ENCODE measurements at places on chromosomes 1 and 21.

- DNase-seq = no peak
These were observed 25.6 kb upstream of the NFIA start for GRCh38 chr1:61056573-61057439.

- DNase-seq = no peak
These were observed 379.2 kb upstream of the NFIA start for GRCh38 chr1:60703155-60703554.

- DNase-seq = no peak
These were observed 113.9 kb upstream of the COL6A1 start for GRCh38 chr21:45867671-45868081.

GRCh38 chr1:65141394-65141793, 6.6 kb upstream of the AK4 start:
- DNase-seq = no peak

DNA sequence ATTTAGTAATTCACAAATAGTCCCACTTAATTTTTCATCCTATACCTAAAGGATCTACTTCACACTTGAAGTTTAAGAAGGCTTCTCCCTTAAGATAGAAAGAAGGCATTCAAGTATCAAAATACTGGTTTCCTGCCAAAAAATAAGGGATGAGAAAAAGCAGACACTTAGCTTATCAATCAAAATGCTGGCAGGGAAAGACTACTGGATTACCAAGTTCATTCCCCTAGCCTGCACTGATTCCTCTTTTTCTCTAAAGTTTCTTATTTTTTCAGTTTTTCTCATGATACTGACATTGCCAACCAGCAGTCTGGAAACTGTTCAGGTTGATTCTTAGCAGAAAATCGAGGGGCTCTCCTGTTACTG, 204.6 kb downstream of the GABPA start:
- no peak for DNase-seq

DNA sequence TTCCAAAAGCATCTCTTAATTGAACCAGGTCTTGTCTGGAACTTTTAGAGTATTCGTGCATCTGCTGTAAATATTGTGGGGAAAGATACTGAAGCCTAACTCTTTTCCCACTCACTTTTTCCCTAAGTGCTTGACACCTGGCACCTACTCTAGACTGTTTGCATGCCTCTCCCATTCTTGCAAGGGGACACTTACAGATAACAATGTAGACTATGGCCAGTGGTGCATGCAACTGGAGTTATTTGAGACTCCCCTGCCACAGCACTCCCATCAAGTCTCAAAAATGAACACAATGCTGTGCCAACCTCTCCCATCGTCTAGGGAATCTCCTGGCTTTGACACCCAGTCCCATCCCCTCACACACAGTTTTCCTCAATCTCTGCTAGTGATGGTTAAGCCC, 118.6 kb upstream of the ATP1B1 start:
- DNase-seq = no peak

Data from NK-92 treated with Interleukin-12 subunit alpha and Interleukin-12 subunit beta, amount 100 ng/mL, for 24 hours (cell line).